Stimulated activated CD4-positive, alpha-beta T cell treated with anti-CD3 and anti-CD28 coated beads, TNF-alpha, amount 100 ng/mL, for 1 hour (primary cell): ENCODE measurements at places on chromosomes 2 and 18.

- DNase-seq, result no peak
Observed at GRCh38 chr2:237600205-237600846, 9.8 kb upstream of the RAB17 start.

- no peak for DNase-seq
Observed at GRCh38 chr18:48216639-48217257, 192.4 kb downstream of the ZBTB7C start.

- DNase-seq, result no peak
Observed at GRCh38 chr2:230893338-230893737, 28.6 kb downstream of the ITM2C start.

- DNase-seq, result no peak
Observed at GRCh38 chr2:2845267-2845666, 514.2 kb upstream of the MYT1L start.

- no peak for DNase-seq
Observed at GRCh38 chr2:25912851-25913695, 34.8 kb upstream of the ASXL2 start.

GRCh38 chr2:96625571-96626552 is 12.2 kb downstream of the KANSL3 start:
- DNase-seq, result no peak

- no peak for DNase-seq
Observed at GRCh38 chr2:96866586-96866985, 3.3 kb downstream of the SEMA4C start.

DNA sequence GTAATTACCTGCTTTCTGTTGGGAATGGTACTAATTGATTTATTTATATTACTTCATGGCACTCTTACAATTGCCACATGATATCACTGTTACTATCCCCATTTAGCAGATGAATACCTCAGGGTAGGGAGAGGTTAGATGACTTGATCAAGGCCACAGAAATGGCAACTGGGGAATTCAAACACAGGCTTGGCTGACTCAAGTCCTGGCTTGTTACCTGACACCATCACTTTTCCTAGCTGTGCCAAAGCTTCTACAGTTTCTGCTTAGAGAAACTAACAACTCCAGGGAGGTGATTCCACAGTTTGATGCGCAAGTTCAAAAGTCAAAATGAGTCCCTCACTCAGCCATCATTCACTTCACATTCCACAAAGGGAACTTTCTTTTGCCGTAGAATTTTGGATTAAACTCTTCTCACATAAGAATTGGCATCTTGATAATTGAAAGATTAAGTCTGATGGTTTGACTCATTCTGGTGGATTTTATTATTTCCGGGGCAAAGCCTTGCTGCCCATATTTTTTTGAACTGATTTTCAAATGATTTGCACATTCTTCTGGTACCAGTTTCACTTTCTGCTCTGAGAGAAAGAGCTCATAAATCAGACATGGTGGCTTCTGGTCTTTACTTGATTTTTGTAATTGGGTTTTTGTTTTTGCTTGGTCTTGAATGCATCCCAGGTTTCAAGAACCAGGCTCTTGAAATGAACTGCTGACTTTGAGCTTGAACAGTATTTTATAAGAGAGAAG is 656.8 kb downstream of the BCL11A start:
- no peak for DNase-seq

GRCh38 chr2:64263315-64263714 is 119.1 kb upstream of the PELI1 start:
- no peak for DNase-seq

GRCh38 chr2:227411320-227411989 is 23.7 kb upstream of the SCYGR1 start:
- DNase-seq, result no peak

- no peak for DNase-seq
Observed at GRCh38 chr2:235227590-235227989, 266.3 kb upstream of the AGAP1 start.

GRCh38 chr2:126739141-126739540 is 83.2 kb downstream of the GYPC start:
- no peak for DNase-seq

GRCh38 chr2:95384854-95385569 is 17.5 kb upstream of the FAHD2A start:
- DNase-seq, result no peak
